ENCODE measurements at places on chromosomes 3 and 15.
A peak's percentile ranks its signal among the peaks of the same experiment; 100 is the strongest.

DNA sequence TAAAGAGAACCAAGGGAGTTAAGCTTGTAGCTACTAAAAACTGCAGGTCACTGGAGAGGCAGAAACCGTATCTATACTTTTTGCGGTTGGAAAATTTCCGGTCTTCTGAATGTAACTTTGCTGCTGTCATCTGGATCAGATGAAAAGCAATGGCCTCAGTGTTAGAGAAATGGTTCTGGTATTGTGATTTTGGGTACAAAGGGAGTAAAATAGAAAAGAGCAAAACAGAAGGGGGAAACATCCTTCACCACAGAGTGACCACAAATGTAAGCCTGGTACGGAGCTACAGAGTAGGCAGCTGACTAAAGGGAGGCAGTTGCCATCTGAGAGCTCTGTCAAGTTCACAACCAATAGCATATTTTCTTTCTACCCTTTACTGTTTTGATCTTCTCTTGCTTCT, 5.6 kb downstream of the CD96 start:
- no peak for DNase-seq

GRCh38 chr3:48528048-48528447, 24.1 kb upstream of the SHISA5 start:
- no peak for DNase-seq

DNA sequence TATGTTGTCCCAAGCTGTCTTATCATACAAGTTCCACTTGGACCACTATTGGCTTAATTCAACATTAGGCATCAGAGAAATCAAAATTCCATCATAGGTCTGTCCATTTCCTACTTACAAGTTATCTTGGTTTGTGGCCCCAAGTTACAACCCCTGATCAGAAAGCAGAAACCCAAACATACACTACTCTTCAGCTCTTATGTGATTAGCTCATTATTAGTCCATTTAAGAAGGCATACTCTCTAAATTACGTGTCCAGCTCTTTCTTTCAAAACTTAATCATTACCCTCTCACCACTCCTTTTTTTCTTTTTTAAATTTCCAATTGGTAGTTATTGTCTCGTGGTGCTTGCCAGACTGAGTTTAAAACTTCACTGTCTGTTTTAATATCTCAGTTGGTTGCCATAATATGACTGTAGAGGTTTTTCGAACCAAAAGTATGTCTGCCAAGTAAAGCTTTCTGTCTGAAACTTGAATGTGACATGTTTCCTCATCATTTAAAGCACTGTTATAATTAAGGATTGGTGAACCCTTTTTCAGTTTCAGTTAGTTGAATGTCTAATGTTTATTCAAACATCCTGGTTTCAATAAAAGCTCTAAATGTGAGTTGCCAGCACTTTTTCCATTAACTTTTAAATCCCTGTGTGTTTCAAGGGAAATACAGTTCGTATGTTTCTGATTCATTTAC, 150.3 kb downstream of the SAMMSON start:
- no peak for DNase-seq

GRCh38 chr3:14874784-14875183, 56.0 kb downstream of the FGD5 start:
- no peak for DNase-seq

GRCh38 chr15:98671060-98672008, 23.0 kb downstream of the IGF1R start:
- peak; percentile 95 for DNase-seq

- no peak for DNase-seq
Observed at GRCh38 chr15:73924171-73924921, 1.9 kb upstream of the LOXL1 start.

GRCh38 chr3:111758642-111759041, 100.4 kb upstream of the PHLDB2 start:
- no peak for DNase-seq
